ENCODE measurements at places on chromosomes 5 and 9.

- DNase-seq = no peak
These were observed 7.7 kb downstream of the MFAP3 start for GRCh38 chr5:154046486-154046885.

GRCh38 chr5:74243634-74244033, 396.9 kb downstream of the ENC1 start:
- no peak for DNase-seq

- DNase-seq = no peak
These were observed 148.8 kb downstream of the DCP2 start for GRCh38 chr5:113125371-113125770.

GRCh38 chr9:7960320-7961050, 160.9 kb upstream of the DMAC1 start:
- no peak for DNase-seq

DNA sequence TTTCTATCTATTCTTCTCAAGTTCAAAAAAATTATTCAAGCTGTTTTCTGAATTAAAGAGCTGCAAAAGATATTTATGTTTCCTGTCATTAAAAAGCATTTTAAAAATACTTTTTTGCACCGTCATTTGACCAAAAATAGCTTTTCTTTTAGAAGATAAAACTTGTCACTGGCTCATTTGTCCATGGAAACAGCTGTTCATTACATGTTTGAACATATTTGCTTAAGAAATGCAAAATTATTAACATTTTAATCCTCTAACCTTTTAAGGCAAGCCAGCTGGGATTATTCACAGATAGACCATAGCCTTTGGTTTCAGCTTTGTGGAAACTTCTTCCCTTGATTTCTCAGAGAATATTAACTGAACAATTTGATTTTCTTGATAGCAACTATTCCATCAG, 393.9 kb downstream of the TUSC1 start:
- DNase-seq = no peak

DNA sequence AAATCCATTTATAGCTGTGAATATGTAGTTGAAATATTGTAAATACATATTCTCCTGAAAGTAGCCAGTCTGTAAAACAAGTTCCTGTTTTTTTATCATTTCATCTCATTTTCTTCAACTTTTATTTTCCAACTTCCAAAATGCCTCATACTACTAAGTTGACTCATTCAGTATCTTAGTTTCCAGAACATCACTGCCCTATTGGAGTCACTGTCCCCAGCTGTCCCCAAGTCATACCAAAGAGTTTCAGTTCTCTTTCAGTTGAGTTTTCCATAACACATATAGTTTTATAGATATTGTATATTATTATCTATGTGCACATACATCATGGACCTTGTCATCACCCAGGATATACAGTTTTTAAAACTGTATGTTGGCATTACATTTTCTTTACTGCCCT, 261.7 kb downstream of the CDH12 start:
- DNase-seq = no peak

DNA sequence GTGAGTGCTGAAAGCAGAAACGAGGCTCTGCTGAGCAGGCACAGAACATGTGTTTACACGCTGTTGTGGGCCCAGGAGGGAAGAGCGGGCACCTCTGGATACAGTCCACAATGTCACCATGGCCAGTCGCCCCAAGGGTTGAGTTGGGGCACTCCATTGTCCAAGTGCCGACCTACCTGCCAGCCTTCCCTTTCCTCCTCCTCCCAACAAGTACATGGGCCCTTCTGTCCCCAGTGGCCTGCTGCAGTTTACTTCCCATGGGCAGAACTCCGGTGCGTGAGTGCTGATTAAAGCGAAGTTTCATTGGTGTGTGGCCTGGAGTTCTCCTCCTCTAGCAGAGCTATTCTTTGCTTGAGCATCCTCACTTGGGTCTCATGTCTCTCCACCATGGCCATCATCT, 50.4 kb downstream of the DCP2 start:
- DNase-seq = no peak

DNA sequence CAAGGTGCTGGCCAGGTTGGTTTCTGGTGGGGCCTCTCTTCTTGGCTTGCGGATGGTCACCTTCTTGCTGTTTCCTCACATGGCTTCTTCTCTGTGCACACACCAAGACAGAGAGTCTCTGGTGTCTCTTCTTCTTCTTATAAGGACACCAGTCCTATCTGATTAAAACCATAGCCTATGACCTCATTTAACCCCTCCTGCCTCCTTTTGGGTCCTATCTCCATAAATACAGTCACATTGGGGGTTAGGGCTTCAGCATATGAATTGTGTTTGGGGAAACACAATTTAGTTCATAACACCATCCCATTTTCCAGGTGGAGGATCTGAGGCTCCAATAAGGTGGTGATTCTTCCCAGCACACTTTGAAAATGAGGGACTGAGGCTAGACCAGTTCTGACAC, 80.4 kb downstream of the SPRY4 start:
- no peak for DNase-seq

DNA sequence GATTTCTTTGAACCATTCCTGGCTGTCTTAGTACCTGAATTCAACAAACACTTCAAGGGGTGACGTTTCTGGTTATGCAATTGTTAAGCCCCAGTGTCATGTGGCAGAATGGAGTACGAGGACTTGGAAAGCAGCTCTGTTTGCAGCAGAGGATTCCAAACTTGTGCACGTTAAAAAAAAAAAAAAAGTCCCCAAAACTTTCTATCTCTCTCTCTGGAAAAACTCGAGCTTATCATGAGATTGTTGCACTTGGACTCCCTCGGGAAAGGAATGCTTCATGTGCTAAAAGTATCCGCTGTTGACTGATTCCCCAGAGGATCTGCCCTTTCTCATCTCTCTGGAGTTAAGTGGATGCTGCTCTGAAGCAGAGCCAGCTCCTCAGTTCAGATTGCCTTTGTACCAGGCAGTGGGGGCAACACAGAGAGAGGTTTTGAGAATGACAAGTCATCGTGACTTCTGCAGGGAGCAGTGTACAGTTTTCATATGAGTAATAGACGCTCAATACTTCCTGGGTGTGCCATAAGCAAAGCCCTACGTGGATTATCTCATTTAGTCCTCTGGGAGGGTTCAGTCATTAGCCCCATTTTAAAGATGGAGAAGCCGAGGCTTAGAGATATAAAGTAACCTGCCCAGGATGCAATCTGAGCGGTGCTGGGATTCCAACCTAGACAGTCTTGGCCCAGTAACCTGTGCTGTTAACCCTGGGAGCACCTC, 28.1 kb downstream of the TMOD1 start:
- DNase-seq = no peak

GRCh38 chr5:36631620-36632362, 25.4 kb downstream of the SLC1A3 start:
- DNase-seq = no peak

- no peak for DNase-seq
These were observed 478.5 kb downstream of the PTPRD start for GRCh38 chr9:10134266-10134665.

DNA sequence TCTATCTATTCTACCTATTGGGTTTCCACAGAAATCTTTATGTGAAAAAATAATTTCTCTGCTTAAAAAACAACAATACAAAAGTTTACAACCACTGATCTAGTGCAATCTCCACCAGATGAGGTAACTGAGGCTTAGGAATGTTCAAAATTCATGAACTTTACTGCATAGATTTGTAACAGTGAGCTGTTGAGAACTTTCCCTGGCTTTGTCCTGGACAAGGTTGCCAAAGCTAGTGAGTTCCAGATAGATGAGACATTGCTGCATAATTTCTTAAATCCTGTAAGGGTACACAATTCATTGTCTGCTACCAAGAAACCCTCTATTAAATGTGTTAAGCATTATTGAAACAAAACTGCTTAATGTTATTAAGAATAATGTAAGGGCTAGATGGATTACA, 102.7 kb downstream of the OSMR start:
- DNase-seq = no peak

DNA sequence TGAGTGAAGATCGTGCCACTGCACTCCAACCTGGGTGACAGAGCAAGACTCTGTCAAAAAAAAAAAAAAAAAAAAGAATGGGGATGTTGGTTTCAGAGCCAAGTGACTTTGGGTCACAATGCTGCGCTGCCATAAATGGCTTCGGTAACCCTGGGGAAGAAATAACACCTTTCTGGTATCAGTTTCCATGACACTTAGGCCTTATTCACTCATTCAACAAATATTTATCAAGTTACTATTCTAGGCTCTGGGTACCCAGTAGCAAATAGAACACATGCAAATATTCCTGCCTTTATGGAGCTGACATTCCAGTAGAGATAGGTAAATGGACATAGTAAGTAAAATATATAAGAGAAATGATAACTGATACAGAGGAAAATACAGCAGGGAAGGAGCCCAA, 454.2 kb downstream of the PDE4D start:
- DNase-seq = no peak

GRCh38 chr5:135095052-135095715, 61.2 kb upstream of the PITX1 start:
- DNase-seq = no peak

DNA sequence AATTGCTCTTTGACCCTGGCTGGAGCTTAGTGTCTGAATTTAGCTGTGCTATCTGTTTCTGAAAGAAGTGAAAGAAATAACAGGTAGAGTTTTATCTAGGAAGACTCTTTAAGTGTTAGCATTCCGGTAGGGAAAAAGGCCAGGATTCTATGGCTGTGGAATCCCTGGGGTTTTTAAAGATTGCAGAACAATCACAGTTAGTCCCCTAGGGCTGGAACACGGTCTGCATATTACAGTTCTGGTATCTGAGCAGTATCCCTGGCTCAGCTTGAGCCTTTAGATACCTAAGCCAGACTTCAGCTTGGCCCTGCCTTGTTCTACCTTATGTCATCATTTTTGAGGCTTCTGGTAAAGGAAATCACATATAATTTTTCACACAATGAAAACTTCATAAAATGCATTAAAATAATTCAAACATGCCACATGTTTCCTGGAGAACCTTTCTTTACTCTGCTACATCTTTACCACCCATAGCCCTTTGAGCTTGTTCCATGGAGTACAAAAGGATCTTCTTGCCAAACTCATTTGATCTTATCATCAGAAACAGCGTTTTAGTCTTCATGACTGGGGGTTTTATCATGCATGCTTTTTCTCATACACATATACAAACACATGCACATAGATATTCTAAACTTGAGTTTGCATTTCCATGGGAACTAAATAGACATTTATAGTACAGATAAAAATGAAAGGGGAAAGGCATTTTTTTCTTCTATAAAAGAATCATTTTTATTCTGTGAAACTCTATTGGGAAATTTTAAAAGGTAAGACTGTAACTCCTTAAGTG, 410.8 kb downstream of the CETN3 start:
- DNase-seq = no peak

DNA sequence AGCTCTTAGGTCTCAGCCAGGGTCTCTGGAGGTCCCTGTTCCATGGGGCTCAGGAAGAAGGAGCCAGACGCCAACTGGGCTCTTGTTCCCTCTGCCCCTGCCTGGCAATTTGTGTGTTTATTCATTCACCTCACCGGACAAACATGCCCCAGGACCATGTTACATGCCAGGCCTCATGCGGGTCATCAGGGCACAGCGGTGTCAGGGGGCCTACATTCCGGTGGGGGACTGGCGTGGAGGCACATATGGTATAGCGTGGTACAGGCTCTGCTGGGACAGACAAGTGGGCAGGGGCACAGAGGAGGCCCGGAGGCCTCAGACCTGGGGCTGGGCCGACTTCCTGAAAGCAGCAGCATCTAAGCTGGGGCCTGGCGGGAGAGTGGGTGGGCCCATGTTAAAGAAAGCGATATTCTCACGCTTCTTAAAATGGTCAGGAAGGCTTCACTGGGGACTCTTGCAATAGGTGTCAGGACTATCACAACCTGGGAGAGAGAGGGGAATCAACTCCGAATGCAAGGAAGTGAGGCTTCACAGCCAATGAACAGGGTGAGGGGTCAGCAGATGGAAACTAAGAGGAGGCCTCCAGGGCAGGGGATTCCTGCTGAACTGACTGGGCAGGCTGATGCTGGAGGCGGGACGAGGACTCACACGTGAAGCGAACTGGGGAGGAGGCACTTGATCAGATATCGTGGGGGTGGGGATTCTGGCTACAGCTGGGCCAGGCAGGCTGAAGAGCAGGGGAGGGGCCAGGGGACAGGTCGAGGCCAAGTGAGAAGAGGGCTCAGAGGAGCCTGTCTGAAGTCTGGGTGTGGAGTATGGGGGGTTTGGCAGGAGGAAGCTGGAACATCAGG, 41.9 kb downstream of the NCS1 start:
- DNase-seq = no peak

DNA sequence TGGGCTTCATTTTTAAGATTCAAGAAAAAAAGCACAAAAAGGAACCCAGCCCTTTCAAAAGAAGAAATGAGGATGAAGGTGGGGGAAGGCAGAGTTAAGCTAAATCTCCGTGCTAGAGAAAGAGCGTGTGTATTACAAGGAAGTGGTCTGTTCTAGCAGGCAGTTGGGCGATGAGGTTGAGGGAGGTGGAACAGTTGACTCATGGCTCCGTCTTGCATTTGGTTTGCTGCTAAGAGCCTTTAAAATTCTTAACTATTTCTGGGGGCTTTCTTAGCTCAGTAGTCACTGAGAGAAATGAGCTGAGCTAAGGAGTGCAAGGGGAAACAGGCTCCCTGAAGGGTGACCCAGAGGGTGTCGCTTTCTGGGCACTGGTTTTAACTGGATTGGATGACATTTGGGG, 117.4 kb downstream of the GCNT1 start:
- no peak for DNase-seq

GRCh38 chr5:124745928-124746915, at the start of gene ZNF608:
Gene ZNF608, minus strand, starts transcription at chr5:124746639. Its CDS starts 1,650 bp downstream, at chr5:124744989.
- no peak for DNase-seq

- DNase-seq = no peak
These were observed 61.0 kb downstream of the STX17 start for GRCh38 chr9:99967457-99967856.

DNA sequence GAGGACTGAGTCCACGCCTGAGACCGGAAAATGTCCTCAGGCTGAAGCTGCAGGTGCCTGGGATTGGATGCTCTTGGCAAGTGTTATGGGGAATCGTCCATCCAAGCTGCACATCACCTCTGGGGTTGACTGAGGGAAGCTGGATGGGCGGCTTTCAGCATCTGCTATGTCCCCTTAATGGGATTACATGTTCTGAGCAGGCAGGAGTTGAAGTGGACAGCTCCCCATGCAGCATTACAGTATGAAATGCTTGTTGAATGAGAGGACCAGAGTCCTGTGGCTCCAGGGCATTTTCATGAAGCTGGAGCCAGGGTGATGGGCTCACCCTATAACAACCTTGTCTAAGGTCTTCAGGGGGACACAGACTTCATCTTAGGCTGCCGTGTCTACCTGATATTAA, 270.9 kb downstream of the HSPA4 start:
- DNase-seq = no peak

- DNase-seq = no peak
These were observed 30.5 kb downstream of the NTRK2 start for GRCh38 chr9:84699984-84700383.

Data from GOT3 (cell line).